ENCODE measurements at places on chromosomes 3 and 15.
A peak's percentile ranks its signal among the peaks of the same experiment; 100 is the strongest.

DNA sequence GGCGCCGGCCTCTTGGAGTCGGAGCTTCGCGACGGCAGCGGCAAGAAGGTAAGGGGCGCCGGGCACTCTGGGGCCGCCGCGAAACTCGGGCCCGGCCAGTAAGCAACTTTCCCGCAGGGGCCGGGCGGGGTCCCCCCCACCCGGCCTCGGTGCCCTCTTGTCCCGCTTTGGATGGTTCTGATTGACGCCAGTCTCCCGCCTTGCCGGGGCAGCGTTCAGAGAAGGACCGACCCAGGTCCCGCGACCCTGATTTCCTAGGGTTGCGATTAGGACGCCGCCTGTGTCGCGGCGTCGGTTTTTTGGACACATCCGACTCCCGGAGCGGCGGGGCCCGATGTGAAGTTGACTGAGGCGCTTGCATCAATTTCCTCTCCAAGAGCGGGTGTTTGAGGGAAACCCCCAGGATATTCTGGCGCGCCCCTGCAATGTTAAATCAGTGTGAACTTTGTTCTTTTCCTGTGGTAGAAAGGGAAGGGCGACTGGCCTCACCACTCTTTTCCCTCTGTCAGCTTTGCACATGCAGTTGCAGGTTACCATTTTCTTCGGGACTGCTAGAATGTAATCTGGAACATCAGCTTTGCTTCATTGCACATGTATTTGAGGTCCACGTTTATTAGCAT is 755 bp downstream of the PDE8A start:
- DNase-seq = no peak

- no peak for DNase-seq
Measured at GRCh38 chr3:138042043-138042442, 32.1 kb downstream of the CLDN18 start.

DNA sequence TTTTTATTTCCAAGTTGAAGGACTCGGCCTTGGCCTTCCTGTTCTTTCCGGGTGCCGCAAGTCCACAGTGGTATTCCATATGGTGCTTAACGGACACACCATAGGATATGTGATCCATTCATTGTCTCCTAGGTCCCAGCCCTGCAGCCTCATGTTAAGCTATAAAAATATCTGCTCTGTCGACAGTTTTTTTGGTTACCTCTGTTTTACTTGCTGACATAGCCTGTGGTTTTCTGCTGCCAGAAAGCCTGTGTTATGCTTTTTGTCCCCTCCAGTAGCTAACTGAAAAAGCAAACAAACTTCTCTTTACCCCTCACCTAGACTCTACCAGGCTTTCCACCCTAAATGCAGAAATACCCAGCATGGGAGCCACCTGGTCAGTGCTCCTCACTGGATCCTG is 5.3 kb downstream of the INAFM2 start:
- no peak for DNase-seq

DNA sequence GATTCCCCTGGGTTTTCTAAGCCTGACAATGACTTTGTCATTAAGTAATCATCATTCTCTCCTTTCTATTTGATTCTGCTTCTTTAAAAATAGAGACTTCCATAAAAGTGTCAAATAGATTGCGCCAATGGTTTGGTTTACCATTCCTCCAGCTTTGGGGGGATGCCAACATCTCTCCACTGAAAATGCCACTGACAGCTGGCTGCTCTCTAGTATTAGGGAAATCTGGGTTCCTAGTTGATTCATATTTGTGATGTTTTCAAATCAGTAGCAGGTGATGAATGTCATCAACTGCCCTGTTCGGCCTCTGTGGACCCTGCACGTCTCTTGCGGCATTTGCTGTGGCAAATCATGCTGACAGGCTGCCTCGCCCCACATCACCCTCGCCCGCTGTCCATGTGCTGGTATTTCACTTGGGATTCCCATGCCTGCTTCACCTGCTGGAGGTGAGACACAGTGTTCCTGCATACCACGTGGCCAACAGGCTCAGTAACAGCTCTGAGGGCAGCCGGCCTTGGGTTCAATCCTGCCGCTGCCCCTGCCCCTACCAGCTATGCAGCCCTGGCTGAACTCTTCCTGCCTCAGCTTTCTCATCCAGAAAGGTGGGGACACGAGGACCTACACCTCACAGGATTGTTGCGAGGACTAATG is 28.1 kb downstream of the ZXDC start:
- no peak for DNase-seq

DNA sequence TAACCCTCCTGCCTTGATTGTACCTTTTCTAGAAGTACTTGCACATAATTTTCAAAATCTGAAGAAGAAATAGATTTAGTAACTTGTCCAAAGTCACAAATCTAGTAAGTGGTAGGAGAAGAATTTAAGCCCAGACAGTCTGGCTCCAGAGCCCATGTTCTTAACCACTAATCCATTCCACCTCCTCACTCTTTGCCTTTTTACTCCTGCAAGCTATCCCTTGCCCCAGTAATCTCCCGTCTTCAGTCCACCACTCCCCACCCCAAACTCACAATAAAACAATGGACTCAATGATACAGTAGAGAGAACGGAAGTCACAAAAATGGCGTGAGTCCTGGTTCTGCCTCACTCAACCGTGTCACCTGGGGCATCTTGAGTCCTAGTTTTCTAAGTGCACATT is 48.7 kb downstream of the SETMAR start:
- DNase-seq = no peak

GRCh38 chr3:43214616-43215015 is 71.7 kb upstream of the SNRK start:
- DNase-seq = no peak

DNA sequence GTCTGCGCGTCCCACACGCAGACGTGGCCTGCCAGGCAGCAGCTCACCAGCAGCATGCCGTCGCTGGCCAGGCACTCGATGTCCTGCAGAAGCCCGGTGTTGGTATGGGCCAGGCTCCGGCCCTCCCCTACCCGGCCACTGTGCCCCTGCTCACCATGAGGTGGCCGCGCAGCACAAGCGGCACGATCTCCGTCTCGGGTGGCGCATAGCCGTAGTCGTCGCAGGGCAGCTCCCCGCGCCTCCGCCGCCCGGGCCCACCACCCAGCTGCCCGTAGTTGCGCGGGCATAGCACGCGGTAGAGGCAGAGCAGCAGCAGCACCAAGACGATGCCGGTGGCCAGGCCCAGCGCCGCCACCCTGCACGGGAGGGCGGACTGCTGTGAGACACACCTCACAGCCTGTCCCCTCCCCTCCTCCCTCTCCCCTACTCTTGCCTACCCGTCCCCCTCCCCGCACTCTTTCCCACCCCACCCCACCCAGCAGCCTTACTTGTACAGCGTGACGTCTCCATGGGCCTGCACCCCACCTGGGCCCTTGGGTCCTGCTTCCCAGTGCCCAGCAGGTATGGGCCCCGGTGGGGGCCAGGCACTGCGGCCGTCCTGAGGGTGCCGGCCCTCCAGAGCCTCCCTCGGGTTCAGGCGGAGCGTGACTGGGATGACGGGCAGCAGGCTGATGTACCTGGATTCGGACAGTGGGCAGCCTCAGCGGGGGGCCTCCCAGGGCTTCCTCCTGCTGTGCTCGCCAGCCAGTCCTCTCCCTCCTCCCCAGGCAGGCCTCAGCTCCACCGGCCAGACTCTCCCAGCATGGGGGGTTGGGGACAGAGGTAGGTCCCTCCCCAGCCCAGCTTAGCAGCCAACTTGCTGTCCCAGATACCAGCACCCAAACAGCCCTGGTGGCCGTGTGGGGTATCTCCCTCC is 37.6 kb downstream of the PTPN23 start:
- DNase-seq = no peak

DNA sequence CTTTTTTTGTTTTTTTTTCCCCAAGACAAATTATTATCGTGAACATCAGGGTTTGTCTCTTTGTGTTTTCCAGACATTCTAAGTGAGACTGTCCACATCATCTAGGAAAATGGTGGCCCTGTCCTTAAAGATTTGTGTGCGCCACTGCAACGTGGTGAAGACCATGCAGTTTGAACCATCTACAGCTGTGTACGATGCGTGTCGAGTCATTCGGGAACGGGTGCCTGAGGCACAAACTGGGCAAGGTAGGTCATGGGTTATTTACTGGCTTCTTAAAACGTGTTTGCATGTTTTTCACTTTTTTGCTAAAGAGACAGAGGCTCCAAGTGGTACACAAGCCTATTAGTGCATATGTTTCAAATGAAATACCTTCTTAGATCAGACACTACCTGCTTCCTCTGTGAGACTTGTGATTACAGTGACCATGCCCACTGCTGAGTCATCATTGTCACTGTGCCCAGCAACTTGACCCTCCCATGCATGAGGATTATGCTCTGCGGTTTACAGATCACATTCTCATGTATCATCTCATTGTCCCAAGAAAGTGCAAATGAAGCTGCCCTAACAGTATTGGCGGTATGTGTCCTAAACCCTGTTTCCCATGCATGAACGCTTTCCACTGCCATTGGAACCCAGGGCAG is 395.2 kb upstream of the TPM1 start:
- no peak for DNase-seq

GRCh38 chr3:9316881-9317361 is 45.9 kb upstream of the THUMPD3 start:
- peak; percentile 70 for DNase-seq

- DNase-seq = no peak
Measured at GRCh38 chr3:159859424-159859823, 129.2 kb upstream of the IL12A start.

GRCh38 chr15:29765234-29765841 is 56.9 kb downstream of the TJP1 start:
- no peak for DNase-seq

- DNase-seq = peak; percentile 48
Measured at GRCh38 chr3:49785565-49786356, 581 bp downstream of the IP6K1 start.

- DNase-seq = no peak
Measured at GRCh38 chr3:131778526-131778925, 256.3 kb downstream of the CPNE4 start.

DNA sequence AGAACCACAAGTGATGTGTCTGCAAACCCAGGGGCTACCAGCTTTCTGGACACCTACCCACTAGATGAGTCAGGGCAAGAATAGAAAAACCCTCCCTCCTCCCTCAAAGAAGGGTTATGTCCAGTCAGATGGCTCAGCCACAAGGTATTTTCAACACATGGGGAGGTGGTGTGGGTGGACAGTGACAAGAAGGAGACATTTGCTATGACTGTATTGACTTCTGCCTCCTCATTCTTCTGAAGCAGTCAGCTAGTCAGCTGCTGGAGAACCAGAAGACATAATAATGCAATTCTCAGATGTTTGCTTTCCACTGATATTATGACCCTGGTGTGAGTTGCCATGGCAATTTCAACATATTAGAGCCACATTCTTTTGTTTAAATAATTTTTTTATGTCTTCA is 66.7 kb upstream of the GOLGA8B start:
- DNase-seq = no peak

DNA sequence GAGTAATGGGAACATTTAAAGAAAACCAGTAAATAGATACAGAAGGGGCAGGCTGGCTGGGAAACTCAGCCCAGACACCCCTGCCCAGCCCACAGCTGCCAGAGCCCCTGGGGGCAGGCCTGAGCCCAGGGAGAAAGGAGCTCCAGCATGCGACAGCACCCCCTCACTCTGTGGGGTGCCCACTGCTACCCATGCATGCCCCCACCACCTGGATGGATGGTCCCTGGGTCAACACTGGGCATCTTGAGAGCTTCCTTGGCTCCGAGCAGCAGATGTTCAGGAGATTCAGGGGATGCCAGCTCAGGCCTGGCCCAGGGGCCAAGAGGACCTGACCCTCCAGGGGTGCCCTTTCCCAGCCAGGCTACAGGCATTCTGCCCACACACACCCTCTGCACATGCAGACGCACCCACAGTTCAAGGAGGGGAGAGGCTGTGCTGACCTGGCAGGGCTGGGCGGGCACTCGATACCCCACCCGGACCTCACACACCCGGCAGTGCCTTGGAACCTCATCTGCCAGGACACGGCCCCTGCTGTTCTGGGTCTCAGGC is 31.5 kb downstream of the PTH1R start:
- no peak for DNase-seq

DNA sequence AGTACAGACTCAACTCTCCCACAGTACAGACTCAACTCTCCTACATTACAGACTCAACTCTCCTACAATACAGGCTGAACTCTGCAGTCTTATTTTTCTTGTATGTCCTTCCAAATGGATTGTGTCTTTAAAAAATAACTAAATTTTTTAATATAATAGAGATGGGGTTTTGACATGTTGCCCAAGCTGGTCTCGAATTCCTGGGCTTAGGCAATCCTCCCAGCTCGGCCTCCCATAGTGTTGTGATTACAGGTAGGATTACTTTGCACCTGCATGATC is 31.2 kb upstream of the UBXN7 start:
- DNase-seq = no peak

DNA sequence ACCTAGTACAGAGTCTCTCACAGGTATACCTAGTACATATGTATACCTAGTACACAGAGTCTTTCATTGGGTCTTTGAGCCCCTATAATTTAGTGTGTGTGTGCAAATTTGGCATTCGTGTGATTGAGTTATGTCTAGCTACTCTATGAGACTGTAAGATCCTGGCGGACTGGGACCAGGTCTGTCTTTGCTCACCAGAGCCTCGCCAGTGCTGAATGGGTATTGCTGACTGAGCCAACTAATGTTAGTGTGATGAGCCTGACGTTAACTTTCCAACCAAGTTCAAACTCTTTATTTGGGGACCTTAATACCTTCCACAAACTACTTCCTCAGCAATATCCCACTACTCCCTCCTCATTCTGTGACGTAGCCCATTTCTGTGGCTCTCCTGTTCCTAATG is 35.6 kb downstream of the SETMAR start:
- no peak for DNase-seq

DNA sequence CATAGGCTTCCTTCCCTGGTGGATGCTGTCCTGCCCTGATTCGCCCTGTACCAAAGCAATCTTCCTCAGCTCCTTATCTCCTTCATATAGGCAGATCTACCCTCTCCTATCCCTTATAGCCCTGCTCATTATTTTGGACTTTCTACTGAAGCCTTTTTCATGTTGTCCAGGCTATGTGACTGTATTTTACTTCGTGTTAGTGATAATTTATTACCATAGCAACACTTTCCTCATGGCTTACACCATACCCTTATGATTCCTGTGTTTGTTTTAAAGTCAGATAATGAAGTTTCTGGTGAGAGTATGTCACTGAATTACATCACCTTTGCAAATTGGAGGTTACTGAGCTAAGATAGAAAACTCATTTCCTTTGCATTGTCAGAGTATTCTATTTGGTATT is 352.6 kb downstream of the NLGN1 start:
- DNase-seq = no peak

DNA sequence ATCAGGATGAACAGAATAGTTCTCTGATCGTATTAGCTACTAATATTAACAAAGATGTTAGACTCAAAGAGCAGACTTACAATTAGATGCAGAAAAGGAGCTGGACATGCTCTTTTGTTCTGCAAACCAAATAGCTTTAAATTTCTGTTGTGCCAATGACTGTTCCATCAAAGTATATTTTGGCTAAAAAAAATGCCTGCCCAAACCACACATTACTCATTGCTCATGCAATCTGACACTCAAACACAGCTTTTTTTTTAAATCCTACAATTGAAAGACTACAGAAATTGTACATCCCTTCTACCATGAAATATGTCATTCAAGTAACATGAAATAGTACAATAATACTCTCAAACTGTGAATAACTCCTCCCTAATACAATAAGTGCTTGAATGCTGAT is 48.6 kb downstream of the SHOX2 start:
- no peak for DNase-seq
